ENCODE measurements at places on chromosomes 5 and 9.

DNA sequence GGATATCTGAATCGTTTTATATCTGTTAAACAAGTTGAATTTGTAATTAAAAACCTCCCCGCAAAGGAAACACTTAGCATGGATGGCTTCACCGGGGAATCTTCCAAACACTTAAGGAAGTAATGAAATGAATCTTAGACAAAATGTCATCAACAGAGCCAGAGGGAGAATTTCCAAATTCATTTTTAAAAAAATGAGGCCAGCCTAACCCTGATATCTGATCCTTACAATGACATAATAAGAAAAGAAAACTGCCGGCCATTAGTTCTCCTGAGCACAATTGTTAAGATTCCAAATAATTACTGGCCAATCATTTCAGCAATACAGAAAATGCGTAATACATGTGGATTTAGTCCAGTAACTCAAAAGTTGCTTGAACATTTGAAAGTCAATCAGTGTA lies 6.1 kb upstream of the KIF12 start:
- peaks cover 12% of the 10 kb centered on the region for H3K4me1 ChIP-seq
- peaks cover 6% of the 10 kb centered on the region for H3K36me3 ChIP-seq
- no peak for DNase-seq
- H3K27ac ChIP-seq: no peak overlapping the region
- H3K27me3 ChIP-seq: peaks cover 85% of the 10 kb centered on the region
- no peak overlapping the region for H3K4me3 ChIP-seq

- H3K36me3 ChIP-seq: no peaks in the 10 kb centered on the region
- H3K27ac ChIP-seq: peak overlapping the region; percentile 12
- no peaks in the 10 kb centered on the region for H3K27me3 ChIP-seq
- DNase-seq: no peak
- H3K4me3 ChIP-seq: no peak overlapping the region
Observed at GRCh38 chr9:112029921-112030444, 133.4 kb downstream of the UGCG start.

DNA sequence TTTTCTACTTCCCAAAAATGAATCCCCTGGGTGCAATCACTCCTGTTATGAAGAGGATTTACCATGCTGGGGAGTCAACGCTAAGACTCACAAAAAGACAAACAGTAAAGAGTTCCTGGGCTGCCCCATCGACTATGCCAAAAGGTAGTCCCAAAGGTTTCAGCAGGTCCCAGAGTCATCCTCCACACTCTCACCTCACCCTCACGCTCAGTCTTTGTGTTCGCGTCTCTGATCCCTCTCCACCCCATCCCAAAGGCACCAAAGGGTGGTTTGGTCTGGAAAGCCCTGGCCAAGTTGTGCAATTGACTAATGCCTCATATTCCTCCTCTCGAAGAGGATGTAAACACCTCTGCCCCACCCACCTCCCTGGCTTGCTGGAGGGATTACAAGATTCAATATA lies 240.2 kb upstream of the NFIL3 start:
- no peak for DNase-seq
- no peaks in the 10 kb centered on the region for H3K27me3 ChIP-seq
- no peak overlapping the region for H3K4me3 ChIP-seq
- H3K36me3 ChIP-seq: no peaks in the 10 kb centered on the region
- peaks cover 14% of the 10 kb centered on the region for H3K4me1 ChIP-seq

- no peak for DNase-seq
- peaks cover 36% of the 10 kb centered on the region for H3K4me1 ChIP-seq
- H3K4me3 ChIP-seq: no peak overlapping the region
- H3K36me3 ChIP-seq: no peaks in the 10 kb centered on the region
- no peaks in the 10 kb centered on the region for H3K27me3 ChIP-seq
Observed at GRCh38 chr5:169097374-169098326, 203.3 kb downstream of the SLIT3 start.

DNA sequence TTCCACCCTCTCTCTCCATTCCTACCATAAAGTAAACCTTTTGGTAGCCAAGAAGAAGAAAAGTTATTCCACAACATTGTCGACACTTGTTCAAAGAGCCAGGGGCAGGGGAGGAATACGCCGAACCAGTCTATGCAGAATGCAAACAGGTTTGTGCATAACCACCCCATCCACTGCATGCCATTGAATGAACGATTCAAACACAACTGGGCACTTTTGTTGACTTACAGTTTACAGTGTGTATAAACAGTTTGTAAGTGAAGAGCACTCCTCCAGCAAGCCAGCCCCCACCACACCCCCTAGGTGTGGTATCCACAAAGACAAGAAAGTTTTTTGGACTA lies 6.8 kb upstream of the S1PR3 start:
- H3K36me3 ChIP-seq: peaks cover 13% of the 10 kb centered on the region
- peaks cover 3% of the 10 kb centered on the region for H3K27me3 ChIP-seq
- H3K4me3 ChIP-seq: no peak overlapping the region
- no peak overlapping the region for H3K27ac ChIP-seq
- DNase-seq: no peak
- peaks cover 28% of the 10 kb centered on the region for H3K4me1 ChIP-seq

- DNase-seq: no peak
- peaks cover 16% of the 10 kb centered on the region for H3K36me3 ChIP-seq
- H3K27ac ChIP-seq: no peak overlapping the region
- H3K4me3 ChIP-seq: no peak overlapping the region
Observed at GRCh38 chr5:130985776-130986175, 179.3 kb downstream of the HINT1 start.

- H3K4me3 ChIP-seq: no peak overlapping the region
- peaks cover 12% of the 10 kb centered on the region for H3K36me3 ChIP-seq
- H3K27me3 ChIP-seq: peaks cover 53% of the 10 kb centered on the region
- H3K27ac ChIP-seq: no peak overlapping the region
- peaks cover 22% of the 10 kb centered on the region for H3K4me1 ChIP-seq
Observed at GRCh38 chr5:173310861-173311785, 17.1 kb downstream of the STC2 start.

Measured in WTC11 (cell line).